ENCODE measurements at places on chromosomes 12 and 14. TPM values are rescaled to one million over a fixed set of nuclear protein-coding genes. Genes with fewer than 3 reads are reported as not detected.

Gene AMN
- 3.0 TPM for total RNA-seq

Gene HOXC13
- total RNA-seq = not detected

Gene LRIG3
- 75.3 TPM for total RNA-seq

Gene DDX23
- 129 TPM for total RNA-seq

Gene NPAS3
- 5.2 TPM for total RNA-seq

Gene LBHD2
- not detected for total RNA-seq

Gene PRB2
- not detected for total RNA-seq

Gene ERBB3
- 221 TPM for total RNA-seq

Gene USP30
- total RNA-seq = 23.0 TPM

- no peaks in the 10 kb centered on the region for H3K4me1 ChIP-seq
- no peaks in the 10 kb centered on the region for H3K36me3 ChIP-seq
- H3K27ac ChIP-seq = no peak overlapping the region
- peaks cover 10% of the 10 kb centered on the region for H3K27me3 ChIP-seq
- no peak overlapping the region for H3K4me3 ChIP-seq
These were observed 53.0 kb upstream of the FUT8 start for GRCh38 chr14:65359503-65359902.

DNA sequence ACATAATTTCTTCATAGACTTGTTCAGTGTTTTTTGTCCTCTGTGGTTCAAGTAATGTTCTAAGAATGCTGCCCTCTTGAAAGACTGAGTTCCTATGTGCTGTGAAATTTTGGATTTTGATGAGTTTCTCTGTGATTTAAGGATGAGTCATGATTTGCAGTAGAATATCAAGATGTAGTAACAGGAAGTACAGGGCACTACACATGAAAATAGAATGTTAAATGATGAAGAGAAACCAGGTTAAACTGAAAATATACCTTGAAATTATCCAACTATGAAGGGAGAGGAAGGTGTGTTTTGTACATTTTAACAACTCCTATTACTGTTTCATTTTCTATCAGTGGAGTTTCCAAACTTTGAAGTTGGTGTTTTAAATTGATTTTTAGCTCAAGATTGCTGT is 4.8 kb downstream of the ELK3 start:
- no peaks in the 10 kb centered on the region for H3K36me3 ChIP-seq
- no peak overlapping the region for H3K27ac ChIP-seq
- H3K27me3 ChIP-seq = peaks cover 21% of the 10 kb centered on the region
- no peak overlapping the region for H3K4me3 ChIP-seq

GRCh38 chr12:124461241-124461673 is 106.2 kb downstream of the NCOR2 start:
- no peaks in the 10 kb centered on the region for H3K27me3 ChIP-seq
- no peak for DNase-seq
- no peak overlapping the region for H3K27ac ChIP-seq
- no peaks in the 10 kb centered on the region for H3K4me1 ChIP-seq

DNA sequence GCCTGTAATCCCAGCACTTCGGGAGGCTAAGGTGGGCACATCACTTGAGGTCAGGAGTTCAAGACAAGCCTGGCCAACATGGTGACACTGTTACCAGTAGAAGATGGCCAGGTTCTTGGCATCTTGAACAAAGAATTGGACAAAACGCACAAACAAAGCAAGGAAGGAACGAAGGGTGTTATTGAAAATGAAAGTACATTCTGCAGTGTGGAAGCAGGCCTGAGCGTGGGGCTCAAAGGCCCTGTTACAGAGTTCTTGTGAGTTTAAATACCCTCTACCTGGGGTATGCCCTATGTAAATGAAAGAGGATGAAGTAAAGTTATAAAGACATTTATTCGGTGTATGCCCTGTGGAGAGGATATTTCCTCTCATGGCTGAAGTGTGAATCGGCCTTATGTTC is 20.8 kb upstream of the CDK17 start:
- no peak for DNase-seq
- no peak overlapping the region for H3K27ac ChIP-seq
- H3K4me1 ChIP-seq = peaks cover 8% of the 10 kb centered on the region
- H3K27me3 ChIP-seq = no peaks in the 10 kb centered on the region
- no peak overlapping the region for H3K4me3 ChIP-seq

- no peaks in the 10 kb centered on the region for H3K36me3 ChIP-seq
- peaks cover 18% of the 10 kb centered on the region for H3K27me3 ChIP-seq
- no peak overlapping the region for H3K27ac ChIP-seq
- H3K4me1 ChIP-seq = peaks cover 4% of the 10 kb centered on the region
These were observed 45.0 kb upstream of the ASPG start for GRCh38 chr14:104040539-104040938.

- no peak for DNase-seq
- H3K36me3 ChIP-seq = no peaks in the 10 kb centered on the region
- H3K4me3 ChIP-seq = no peak overlapping the region
- no peak overlapping the region for H3K27ac ChIP-seq
These were observed 256.1 kb downstream of the NAV3 start for GRCh38 chr12:78086553-78087362.

DNA sequence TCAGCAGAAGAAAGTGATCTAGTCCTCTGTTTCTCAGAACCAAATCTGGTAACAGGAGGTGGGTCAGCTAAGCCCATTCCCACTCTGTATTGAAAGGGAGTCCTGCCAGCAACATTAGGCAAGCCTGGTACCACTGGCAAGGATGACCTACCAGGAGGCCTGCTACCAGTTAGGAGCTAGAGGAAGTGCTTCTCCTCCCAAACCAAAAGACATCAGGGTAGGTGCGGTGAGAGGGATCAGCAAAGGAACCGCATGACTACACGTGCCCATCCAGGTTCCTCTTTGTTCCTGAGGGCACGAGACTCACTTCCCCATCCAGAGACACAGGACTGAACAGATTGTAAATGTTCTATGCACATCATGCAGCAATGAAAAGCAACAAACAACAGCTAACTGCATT is 2.8 kb downstream of the KLRC4 start:
- H3K36me3 ChIP-seq = no peaks in the 10 kb centered on the region
- no peak overlapping the region for H3K4me3 ChIP-seq
- no peaks in the 10 kb centered on the region for H3K4me1 ChIP-seq
- no peak overlapping the region for H3K27ac ChIP-seq
- DNase-seq = no peak
- no peaks in the 10 kb centered on the region for H3K27me3 ChIP-seq

- no peak overlapping the region for H3K4me3 ChIP-seq
- peaks cover 6% of the 10 kb centered on the region for H3K36me3 ChIP-seq
- H3K4me1 ChIP-seq = peaks cover 15% of the 10 kb centered on the region
- no peak overlapping the region for H3K27ac ChIP-seq
These were observed 217.3 kb downstream of the PPM1H start for GRCh38 chr12:62717643-62718042.

- H3K4me1 ChIP-seq = no peaks in the 10 kb centered on the region
- H3K27ac ChIP-seq = no peak overlapping the region
- DNase-seq = no peak
- no peaks in the 10 kb centered on the region for H3K27me3 ChIP-seq
These were observed 845.6 kb upstream of the SEL1L start for GRCh38 chr14:82379291-82379690.

GRCh38 chr14:62143245-62143644 is 381.0 kb downstream of the SNAPC1 start:
- DNase-seq = no peak
- peaks cover 3% of the 10 kb centered on the region for H3K36me3 ChIP-seq
- H3K27me3 ChIP-seq = peaks cover 5% of the 10 kb centered on the region
- H3K4me3 ChIP-seq = no peak overlapping the region

- peaks cover 26% of the 10 kb centered on the region for H3K36me3 ChIP-seq
- DNase-seq = no peak
- H3K4me1 ChIP-seq = peaks cover 6% of the 10 kb centered on the region
- no peak overlapping the region for H3K4me3 ChIP-seq
These were observed 5.3 kb downstream of the COPS7A start for GRCh38 chr12:6729186-6729585.

DNA sequence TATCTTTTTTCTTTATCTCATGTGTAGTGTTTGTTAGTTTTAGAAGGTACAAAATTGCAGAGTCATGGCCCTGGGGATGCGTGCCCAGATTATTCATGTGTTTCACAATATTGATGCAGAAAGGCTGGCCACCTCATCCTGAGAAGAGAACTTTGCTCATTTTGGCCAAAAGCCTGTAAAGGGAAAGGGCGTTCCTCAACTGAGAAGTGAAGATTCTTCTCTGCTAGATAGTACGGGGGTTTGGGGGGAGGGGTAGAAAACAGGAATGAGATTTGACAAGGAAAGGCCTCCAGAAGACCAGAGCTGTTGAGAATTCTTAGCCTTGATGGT is 1.7 kb downstream of the MGST1 start:
- peaks cover 11% of the 10 kb centered on the region for H3K36me3 ChIP-seq
- peak overlapping the region; percentile 88 for H3K4me3 ChIP-seq
- peaks cover 50% of the 10 kb centered on the region for H3K4me1 ChIP-seq

DNA sequence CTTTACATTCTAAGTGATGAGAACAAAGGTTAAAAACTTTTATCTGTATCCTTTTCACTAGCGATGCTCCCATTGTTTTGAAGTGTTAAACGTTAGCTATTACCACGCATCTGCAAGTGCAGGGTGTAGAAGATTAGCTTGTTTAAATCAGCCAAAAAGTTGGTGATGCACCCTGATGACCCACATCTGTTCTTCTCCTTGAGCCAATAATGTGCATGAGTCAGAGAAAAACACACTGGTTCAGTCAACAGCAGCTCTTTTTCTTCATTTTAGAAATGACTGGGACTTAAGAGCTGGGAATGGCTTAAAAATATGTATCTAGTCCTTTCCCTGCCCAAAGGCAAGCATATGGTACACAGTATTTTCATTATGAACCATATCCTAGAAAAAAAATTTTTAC is 323.5 kb upstream of the PDE3A start:
- H3K4me3 ChIP-seq = no peak overlapping the region
- DNase-seq = no peak
- peaks cover 7% of the 10 kb centered on the region for H3K4me1 ChIP-seq
- H3K36me3 ChIP-seq = no peaks in the 10 kb centered on the region
- H3K27ac ChIP-seq = no peak overlapping the region

GRCh38 chr12:57469296-57470164 is 9.9 kb downstream of the GLI1 start:
- peaks cover 80% of the 10 kb centered on the region for H3K27me3 ChIP-seq
- no peaks in the 10 kb centered on the region for H3K36me3 ChIP-seq
- no peaks in the 10 kb centered on the region for H3K4me1 ChIP-seq

DNA sequence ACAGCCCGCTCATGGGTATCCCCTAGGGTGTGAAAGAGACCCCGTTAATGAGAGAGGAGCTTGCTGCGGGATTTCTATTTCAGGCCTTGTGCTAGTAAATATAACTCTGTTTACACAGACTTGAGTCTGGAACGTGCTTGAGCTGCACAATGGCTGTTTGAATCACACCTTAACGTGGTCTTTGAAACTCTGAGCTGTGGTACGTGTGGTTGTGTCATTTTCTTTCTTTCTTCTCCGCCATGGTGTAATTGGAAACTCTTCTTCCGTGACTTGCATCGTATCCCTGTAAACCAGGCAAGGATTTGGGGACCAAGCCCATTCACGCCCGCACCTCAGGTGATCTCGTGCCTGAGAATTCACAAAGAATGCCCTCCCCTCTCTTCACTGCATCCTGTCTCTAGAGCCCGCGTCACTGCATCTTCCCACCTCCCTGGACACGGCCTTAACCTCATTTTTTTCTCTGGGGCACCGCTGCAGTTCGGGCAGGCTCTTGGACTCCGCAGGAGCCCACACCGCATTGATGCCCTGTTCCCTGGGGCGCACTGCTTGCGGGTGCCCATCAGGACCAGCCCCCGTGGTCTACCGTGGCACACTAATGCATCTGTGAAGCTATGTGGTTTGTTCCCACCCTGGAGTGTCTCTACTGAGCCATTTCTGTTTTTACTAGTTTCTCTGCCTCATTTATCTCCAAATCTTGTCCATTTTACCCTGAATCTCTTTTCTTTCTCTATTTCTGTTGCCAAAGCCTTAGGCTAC is 78.4 kb upstream of the PARP11 start:
- peaks cover 3% of the 10 kb centered on the region for H3K4me1 ChIP-seq
- H3K36me3 ChIP-seq = no peaks in the 10 kb centered on the region
- no peak overlapping the region for H3K27ac ChIP-seq

DNA sequence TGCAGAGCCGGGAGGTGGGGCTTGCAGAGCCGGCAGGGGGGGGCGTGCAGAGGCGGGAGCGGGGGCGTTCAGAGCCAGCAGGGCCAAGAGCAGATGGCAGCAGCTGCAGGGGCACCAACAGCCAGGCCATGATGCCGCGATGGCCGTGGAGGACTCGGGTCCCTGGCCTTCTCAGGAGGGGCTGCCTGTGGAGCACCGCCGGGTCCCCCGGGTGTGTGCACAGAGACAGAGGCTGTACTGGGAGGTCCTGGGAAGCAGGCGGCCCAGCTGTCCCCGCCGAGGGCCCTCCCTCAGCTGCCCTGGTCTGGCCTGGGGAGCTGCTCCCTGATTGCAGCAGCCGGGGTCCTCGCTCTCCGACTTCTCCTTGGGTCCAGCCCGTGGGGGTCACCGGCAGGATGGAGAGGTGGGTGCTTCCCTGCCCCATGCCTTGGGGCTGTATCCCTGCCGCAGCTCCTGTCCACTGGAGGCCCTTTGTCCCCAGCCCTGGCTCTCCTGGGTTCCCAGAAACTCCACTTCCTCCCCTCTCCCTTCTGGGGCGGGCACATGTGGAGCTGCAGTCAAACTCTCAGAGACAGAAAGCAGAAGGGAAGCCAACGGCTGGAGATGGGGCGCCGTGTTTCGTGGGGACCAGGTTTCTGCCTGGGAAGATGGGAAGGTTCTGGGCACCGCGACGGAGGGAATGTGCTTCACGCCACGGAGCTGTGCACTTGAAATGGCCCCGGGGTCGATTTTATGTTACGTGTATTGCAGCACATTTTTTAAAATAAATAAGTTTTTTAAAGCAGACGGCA is 75.8 kb upstream of the GALNT9 start:
- no peak overlapping the region for H3K4me3 ChIP-seq

GRCh38 chr12:131025234-131025633 is 71.5 kb downstream of the ADGRD1 start:
- peaks cover 7% of the 10 kb centered on the region for H3K4me1 ChIP-seq
- H3K4me3 ChIP-seq = no peak overlapping the region
- no peak overlapping the region for H3K27ac ChIP-seq
- H3K27me3 ChIP-seq = peaks cover 9% of the 10 kb centered on the region
- no peak for DNase-seq

- H3K27ac ChIP-seq = no peak overlapping the region
- no peaks in the 10 kb centered on the region for H3K36me3 ChIP-seq
- no peak overlapping the region for H3K4me3 ChIP-seq
- H3K27me3 ChIP-seq = peaks cover 84% of the 10 kb centered on the region
These were observed 2.1 kb upstream of the NIN start for GRCh38 chr14:50832935-50833630.

DNA sequence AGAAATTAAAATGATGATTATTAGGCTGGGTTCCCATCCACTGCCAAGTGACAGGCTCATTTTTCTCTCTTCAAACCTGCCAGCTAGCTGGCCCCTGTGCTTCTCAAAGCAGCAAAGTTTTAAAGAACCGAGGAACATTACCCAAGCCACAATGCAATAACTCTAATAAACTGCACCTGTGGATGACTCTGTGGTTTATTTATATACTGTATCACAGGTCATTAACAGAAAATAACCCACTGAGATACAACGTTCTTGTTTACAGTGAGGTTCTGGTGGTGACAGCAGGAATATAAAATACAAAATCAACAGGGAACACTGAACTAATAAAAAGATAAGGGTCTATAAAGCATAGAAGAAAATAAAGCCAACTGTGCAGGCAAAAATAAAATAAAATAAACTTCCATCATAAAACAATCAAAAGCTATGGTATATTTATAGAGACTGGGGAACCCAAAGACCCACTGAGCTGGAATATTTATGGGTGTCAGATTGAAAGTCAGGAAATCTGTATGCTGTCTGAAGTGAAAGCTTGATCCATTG is 472.9 kb downstream of the NOVA1 start:
- no peaks in the 10 kb centered on the region for H3K36me3 ChIP-seq
- DNase-seq = no peak
- H3K27ac ChIP-seq = no peak overlapping the region
- H3K4me1 ChIP-seq = peaks cover 4% of the 10 kb centered on the region
